NCI-H1105 treated with DMSO at 0.1 percent for 48 hours (cell line): ENCODE measurements at places on chromosomes 2 and 18.
A peak's percentile ranks its signal among the peaks of the same experiment; 100 is the strongest.

DNA sequence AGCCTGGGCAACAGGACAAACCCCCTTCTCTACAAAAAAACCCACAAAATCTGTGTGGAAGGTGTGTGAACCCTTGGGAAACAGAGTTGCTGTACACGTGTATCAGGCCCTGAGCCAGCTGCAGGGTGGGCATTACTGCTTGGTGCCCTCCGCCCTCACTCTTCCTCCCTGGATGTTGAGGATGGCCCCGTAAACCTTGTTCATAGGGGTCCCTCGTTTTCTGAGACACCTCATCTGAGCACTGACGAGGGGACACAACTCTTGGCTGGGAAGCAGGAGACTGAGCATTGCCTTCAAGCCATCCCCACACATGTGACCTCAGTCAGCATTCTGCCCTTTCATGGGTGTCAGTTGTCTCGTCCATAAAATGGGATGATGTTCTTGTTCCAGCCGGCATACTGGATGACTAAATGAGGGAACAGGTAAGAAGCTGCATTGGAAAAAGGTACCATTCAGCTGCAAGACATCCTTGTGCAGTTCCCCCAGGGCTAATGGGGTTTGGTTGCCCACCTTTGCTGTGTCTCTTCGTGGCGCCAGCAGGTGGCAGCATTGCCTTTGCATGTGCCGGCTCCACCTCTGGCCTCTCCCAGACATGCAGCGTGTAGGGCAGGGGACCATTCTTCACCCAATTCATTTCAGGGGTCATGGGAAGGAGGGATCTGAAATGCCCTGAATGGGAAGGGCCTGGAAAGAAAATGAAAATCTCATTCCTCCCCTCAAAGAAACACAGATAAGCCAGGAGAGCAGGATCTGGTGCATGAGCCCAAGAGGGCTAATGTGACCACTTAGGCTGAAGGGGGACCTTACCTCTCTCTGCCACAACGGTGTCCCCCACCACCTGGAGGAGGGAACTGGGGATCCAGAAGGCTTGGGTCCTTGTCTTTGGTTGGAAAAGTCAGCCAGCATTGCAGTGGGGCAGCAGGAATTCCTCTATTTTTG, 36.4 kb upstream of the HAAO start:
- peak; percentile 60 for DNase-seq

DNA sequence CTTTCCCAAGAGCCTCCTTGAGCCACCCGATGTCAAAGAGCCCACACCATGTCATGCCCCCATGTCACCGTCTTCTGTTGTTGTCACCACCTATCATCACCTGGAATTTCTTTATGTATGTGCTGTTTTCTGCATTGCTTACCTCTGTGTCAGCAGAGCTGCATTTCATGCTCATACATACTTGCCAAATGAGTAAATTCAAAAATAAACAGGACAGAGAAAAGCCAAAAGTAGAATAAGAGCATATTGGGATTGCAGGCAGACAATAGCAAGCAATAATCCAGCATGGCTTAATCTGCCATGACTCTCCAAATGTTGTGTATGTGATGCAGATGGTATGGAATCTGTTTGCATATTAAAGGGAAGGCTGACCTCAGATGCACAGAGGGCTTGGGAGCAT, 15.3 kb upstream of the RGPD4 start:
- peak; percentile 24 for DNase-seq

- no peak for DNase-seq
Measured at GRCh38 chr18:59633961-59634485, 63.2 kb downstream of the CCBE1 start.

- DNase-seq, result peak; percentile 22
Measured at GRCh38 chr2:75548036-75548573, 12.6 kb downstream of the EVA1A start.

DNA sequence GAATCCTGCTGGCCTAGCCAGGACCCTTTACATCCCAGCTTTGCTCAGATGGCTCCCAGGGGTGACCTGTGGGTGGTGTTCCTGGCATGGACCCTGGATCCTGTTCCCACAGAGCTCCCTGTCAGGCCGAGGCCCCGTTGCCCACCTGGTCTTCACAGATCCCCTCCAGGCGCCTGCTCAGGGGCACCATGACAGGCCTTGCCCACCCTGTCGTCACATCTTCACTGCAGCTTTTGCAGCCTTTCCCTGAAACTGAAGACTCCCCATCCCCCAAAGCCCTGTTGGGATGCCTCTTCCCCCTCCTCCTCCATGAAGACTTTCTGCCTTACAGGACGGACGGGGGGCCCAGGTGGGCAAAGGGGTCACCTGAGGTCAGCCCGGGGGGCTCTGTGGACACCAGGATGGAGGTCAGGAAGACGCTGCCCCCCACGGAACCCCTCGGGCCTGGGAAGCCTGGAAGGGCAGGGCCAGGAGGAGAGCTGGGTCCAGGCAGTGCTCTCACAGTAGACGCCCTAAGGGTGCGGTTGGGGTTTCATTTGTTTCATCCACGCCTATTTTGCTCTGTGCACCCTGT, 13.0 kb upstream of the KIF1A start:
- no peak for DNase-seq

DNA sequence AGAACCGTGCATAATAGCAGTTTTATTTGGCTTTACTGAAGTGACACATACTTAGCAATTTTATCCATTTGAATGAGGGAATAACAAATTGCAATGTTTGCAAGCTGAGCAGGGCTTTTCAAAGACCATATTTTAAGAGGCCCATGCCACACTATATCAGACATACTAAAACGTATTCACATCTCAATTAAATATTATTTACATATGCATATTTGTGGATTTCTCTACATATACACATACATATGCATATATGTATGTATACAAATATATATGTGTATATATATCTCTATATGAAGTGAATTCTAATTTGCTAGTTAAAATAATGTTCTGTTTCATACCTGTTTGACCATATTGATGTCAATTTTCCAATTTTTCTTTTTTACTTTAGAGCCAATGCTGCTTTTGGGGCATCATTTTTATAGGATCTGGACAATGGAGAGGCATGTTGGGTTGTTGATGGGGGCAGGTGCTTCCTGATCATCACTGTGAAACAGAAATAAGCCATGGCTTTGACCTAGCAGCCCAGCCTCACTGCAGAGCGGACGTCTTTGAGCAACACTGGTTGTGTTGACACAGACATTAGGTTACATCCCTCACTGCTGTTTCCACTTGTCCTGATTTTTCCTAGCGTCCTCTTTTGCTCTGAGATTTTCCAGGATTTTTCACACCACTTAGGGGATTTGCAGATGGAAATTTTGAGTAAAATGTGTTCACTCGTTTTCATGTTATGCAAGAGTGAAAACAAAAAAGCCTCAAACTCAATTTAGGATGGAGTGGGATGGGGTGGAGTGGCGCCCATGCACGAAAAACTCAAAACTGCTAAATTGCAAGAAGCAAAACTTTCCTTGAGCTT, 56.9 kb downstream of the RDH14 start:
- no peak for DNase-seq

- DNase-seq, result peak; percentile 48
Measured at GRCh38 chr18:54983041-54983686, 23.9 kb upstream of the CCDC68 start.
